ENCODE measurements at places on chromosomes 12 and 14. TPM values are rescaled to one million over a fixed set of nuclear protein-coding genes. Genes with fewer than 3 reads are reported as not detected.
A peak's percentile ranks its signal among the peaks of the same experiment; 100 is the strongest.

- H3K4me1 ChIP-seq, result no peaks in the 10 kb centered on the region
- no peak overlapping the region for H3K27ac ChIP-seq
- DNase-seq, result no peak
Observed at GRCh38 chr12:129296671-129297070, 443.4 kb downstream of the GLT1D1 start.

The FAR2 gene
- 9.8 TPM for total RNA-seq

The MIP gene
- not detected for total RNA-seq

DNA sequence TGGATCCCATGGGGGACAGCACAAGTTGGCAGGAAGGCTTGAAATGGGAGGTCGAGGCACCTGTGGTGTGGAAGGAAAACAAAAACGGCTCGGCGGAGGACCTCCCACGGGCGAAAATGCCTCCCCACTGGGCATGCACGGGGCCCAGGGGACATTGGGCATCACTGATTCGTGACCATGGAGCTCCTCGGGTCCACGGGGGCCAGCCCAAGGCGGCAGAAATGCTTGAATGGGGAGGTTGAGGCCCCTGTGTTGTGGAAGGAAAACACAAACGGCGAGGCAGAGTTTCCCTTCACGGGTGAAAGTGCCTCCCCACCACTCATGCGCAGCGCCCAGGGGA is 376.0 kb downstream of the ALG10 start:
- H3K27me3 ChIP-seq, result no peaks in the 10 kb centered on the region
- no peaks in the 10 kb centered on the region for H3K36me3 ChIP-seq
- peak; percentile 35 for DNase-seq
- H3K27ac ChIP-seq, result no peak overlapping the region

DNA sequence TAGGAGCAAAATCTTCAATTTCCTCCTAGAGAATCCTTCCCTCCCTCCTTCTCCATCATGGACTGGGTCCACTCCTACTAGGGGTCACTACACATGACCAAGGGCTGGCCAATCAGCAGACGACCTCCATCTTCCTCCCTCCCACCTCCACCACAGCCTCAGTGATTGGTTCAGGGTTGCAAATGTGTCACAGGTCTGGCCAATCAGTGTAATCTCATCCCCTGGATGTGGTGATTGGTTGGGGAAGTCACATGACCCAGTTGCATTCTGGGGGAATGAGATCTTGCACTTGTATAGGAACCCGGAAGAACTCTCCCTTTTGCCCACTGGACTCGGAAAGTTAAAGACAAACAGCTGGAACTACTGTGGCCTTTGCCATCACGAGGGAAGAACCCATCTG is 169.2 kb downstream of the PIWIL1 start:
- no peak overlapping the region for H3K4me3 ChIP-seq
- H3K36me3 ChIP-seq, result no peaks in the 10 kb centered on the region
- H3K27me3 ChIP-seq, result no peaks in the 10 kb centered on the region
- no peak for DNase-seq

GRCh38 chr12:121388421-121388981 is 11.4 kb upstream of the RNF34 start:
- no peaks in the 10 kb centered on the region for H3K36me3 ChIP-seq
- no peaks in the 10 kb centered on the region for H3K27me3 ChIP-seq
- no peak overlapping the region for H3K27ac ChIP-seq

GRCh38 chr12:95790033-95790916 is at the start of gene NTN4:
Gene NTN4, minus strand, starts transcription at chr12:95790764. Its CDS starts 455 bp downstream, at chr12:95790309.
- peak within 1 kb of the TSS; percentile 98 for H3K27ac ChIP-seq
- H3K36me3 ChIP-seq, result no peaks in the 10 kb centered on the region
- H3K4me1 ChIP-seq, result no peaks in the 10 kb centered on the region
- H3K4me3 ChIP-seq, result peak within 1 kb of the TSS; percentile 88

- H3K27ac ChIP-seq, result no peak overlapping the region
- DNase-seq, result no peak
- H3K4me1 ChIP-seq, result no peaks in the 10 kb centered on the region
- H3K27me3 ChIP-seq, result no peaks in the 10 kb centered on the region
Observed at GRCh38 chr12:88793096-88793495, 212.8 kb upstream of the KITLG start.

DNA sequence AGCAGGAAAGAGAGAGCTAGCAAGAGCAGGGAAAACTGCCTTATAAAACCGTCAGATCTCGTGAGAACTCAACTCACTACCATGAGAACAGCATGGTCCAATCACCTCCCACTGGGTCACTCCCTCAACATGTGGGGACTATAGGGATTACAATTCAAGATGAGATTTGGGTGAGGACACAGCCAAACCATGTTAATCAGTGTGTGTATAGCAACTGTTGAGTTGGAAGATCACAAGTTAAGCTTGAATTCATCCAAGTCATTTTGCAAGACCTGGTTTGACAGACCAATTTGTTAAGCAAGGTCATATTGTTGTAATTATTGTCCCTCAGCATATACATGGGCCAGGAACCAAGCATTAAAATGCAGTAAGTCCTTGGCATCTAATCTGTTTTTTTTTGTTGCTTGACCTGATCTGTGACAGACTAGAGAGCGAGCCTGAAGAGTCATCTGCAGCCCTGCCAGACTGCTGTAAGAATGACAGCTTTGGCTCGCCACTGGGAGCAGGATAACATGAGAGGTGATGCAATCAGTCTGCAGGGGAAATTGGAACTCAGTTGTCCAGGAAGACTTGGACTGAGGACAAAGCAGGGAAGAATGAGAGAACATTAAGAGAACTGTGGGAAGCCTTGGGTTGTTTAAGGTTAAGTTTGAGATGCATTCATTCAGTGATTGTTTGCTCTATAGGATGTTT is 297.6 kb upstream of the SEL1L start:
- no peaks in the 10 kb centered on the region for H3K4me1 ChIP-seq
- H3K4me3 ChIP-seq, result no peak overlapping the region
- DNase-seq, result peak; percentile 30
- H3K36me3 ChIP-seq, result no peaks in the 10 kb centered on the region
- H3K27me3 ChIP-seq, result no peaks in the 10 kb centered on the region

GRCh38 chr12:68468036-68468435 is 135.9 kb upstream of the MDM1 start:
- no peaks in the 10 kb centered on the region for H3K4me1 ChIP-seq
- DNase-seq, result no peak
- no peaks in the 10 kb centered on the region for H3K36me3 ChIP-seq
- no peak overlapping the region for H3K27ac ChIP-seq

- H3K4me3 ChIP-seq, result no peak overlapping the region
- H3K36me3 ChIP-seq, result peaks cover 10% of the 10 kb centered on the region
- H3K27ac ChIP-seq, result peak overlapping the region; percentile 98
- no peaks in the 10 kb centered on the region for H3K4me1 ChIP-seq
- no peaks in the 10 kb centered on the region for H3K27me3 ChIP-seq
Observed at GRCh38 chr14:68786491-68787091, 6.3 kb downstream of the ZFP36L1 start.

DNA sequence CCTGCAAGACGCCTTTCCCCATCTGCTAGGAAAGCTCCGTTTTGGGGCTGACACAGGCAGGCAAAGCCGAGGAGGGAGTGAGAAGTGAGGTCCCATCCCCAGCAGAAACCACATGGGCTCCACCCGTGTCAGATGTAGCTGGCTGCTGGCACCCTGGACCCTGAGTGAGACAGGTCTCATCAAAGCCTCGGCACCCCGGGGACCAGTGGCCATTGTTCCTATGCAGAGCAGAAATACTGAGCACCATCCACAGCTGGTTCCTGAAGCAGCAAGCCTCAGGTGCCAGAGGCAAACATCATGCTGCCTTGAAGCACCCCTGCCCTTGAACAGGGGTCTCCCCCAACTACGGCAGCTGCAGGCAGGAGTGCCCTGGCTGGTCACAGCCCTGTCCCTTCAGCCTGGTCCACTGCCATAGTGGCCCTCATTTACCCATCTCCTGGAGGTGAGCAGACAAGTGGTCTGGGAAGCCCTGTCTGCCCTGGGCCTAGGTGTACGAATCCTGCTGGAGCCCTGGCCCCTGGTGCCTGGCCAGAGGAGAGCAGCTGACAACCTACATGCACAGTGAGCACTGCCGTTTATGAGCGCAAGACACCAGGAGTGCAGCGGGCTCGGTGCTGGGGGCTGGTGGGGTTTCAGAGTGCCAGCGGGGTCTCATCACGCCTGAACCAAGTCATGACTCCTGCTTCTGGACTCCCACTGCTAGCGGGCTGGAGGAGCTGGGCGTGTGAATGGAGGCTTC is 289.8 kb upstream of the RTL1 start:
- H3K27ac ChIP-seq, result no peak overlapping the region
- peaks cover 3% of the 10 kb centered on the region for H3K27me3 ChIP-seq
- H3K4me3 ChIP-seq, result no peak overlapping the region
- H3K4me1 ChIP-seq, result no peaks in the 10 kb centered on the region

The TAS2R50 gene
- total RNA-seq, result 4.0 TPM

The SYNDIG1L gene
- 1.0 TPM for total RNA-seq

GRCh38 chr12:58346032-58346632 is 404.8 kb downstream of the ATP23 start:
- H3K27me3 ChIP-seq, result no peaks in the 10 kb centered on the region
- no peaks in the 10 kb centered on the region for H3K36me3 ChIP-seq
- DNase-seq, result no peak
- H3K4me1 ChIP-seq, result no peaks in the 10 kb centered on the region
- no peak overlapping the region for H3K4me3 ChIP-seq

The KRT82 gene
- not detected for total RNA-seq

DNA sequence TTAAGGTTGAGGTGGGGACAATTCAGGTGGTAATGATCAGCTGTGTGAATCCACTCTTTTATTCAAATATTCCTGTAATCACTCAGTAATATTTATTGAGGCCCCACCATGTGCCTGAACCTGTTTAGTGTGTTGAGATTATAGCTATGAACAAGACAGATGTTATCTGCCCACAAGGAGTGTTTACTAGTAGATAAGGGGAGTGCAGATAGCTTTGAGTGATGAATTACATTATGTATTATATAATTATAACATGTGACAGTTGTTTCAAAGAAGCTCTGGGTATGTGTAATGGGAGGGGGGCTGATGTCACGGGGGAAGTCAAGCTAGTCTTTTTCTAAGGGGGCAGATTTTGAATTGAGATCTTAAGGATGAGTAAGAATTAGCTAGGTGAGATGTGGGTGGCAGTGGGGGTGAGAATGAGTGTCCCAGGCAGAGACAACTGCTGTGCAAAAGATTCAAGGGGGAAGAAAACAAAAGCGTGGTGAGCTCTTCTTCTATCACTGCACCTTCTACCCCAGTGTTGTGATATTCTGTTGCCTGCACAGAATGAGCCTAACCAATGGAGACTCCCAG is 21.3 kb upstream of the SRRM4 start:
- H3K4me3 ChIP-seq, result no peak overlapping the region
- no peaks in the 10 kb centered on the region for H3K36me3 ChIP-seq
- DNase-seq, result no peak
- peaks cover 18% of the 10 kb centered on the region for H3K27me3 ChIP-seq

The E2F7 gene
- under 0.01 TPM for total RNA-seq

DNA sequence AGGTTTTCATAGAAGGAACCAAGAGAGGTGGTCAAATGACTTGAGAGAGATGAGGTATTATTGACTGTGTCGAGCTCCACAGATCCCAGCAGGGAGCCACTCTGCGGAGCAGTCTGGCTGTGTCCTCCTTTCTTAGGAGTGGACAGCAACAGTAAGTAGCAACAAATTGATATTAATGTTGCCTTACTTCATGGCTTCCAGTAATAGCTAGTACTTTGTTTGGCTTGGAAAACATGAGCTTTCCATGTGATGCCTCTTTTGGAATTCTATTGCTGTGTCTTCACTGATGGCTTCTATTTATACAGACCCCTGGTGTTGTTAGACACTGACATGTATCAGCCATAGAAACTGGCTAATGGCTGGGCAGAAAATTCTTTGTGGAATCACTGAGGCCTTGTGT is 531.2 kb upstream of the CCDC196 start:
- no peaks in the 10 kb centered on the region for H3K36me3 ChIP-seq
- H3K27me3 ChIP-seq, result no peaks in the 10 kb centered on the region
- no peak for DNase-seq
- no peaks in the 10 kb centered on the region for H3K4me1 ChIP-seq

GRCh38 chr12:53324113-53324778 is 2.8 kb upstream of the AAAS start:
- H3K4me3 ChIP-seq, result peak overlapping the region; percentile 80
- no peaks in the 10 kb centered on the region for H3K36me3 ChIP-seq
- no peak for DNase-seq
- peaks cover 10% of the 10 kb centered on the region for H3K4me1 ChIP-seq
- peak overlapping the region; percentile 79 for H3K27ac ChIP-seq

- H3K4me3 ChIP-seq, result no peak overlapping the region
- no peaks in the 10 kb centered on the region for H3K27me3 ChIP-seq
- H3K4me1 ChIP-seq, result no peaks in the 10 kb centered on the region
- H3K27ac ChIP-seq, result peak overlapping the region; percentile 78
Observed at GRCh38 chr14:36256126-36256801, 64.2 kb downstream of the MBIP start.

GRCh38 chr14:71604231-71604630 is 328.0 kb upstream of the RGS6 start:
- H3K27ac ChIP-seq, result no peak overlapping the region
- no peak overlapping the region for H3K4me3 ChIP-seq

The MRPS35 gene
- total RNA-seq, result 43.5 TPM

The CLEC4C gene
- total RNA-seq, result not detected

GRCh38 chr12:25794571-25794970 is 163.9 kb upstream of the RASSF8 start:
- DNase-seq, result no peak
- H3K4me1 ChIP-seq, result no peaks in the 10 kb centered on the region
- no peak overlapping the region for H3K4me3 ChIP-seq
- no peaks in the 10 kb centered on the region for H3K27me3 ChIP-seq

- no peak overlapping the region for H3K4me3 ChIP-seq
- H3K27me3 ChIP-seq, result no peaks in the 10 kb centered on the region
- no peaks in the 10 kb centered on the region for H3K36me3 ChIP-seq
- DNase-seq, result no peak
Observed at GRCh38 chr12:118498171-118498570, 121.8 kb downstream of the SUDS3 start.

DNA sequence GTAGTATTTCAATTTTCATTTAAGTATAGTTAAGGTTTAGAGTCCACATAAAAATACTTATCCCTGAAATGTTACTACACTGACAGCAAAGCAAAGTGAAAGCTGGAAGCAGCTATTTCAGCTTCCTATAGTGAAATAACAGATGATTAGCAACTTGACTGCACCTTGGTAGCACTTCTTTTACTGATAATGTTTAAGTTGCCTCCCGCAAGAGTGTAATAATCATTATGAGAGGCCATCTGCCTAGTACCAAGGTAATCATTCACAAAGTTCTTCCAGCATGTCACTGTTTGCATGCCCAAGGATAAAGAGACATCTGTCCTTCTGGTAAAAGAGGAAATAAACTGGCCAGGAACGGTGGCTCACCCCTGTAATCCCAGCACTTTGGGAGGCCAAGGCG is 69.8 kb downstream of the LIN7A start:
- no peaks in the 10 kb centered on the region for H3K4me1 ChIP-seq
- no peaks in the 10 kb centered on the region for H3K27me3 ChIP-seq
- no peak overlapping the region for H3K4me3 ChIP-seq
- no peak overlapping the region for H3K27ac ChIP-seq

The TSPAN19 gene
- total RNA-seq, result not detected

The ERP27 gene
- 0.96 TPM for total RNA-seq

The EXOC5 gene
- 40.3 TPM for total RNA-seq

- H3K27me3 ChIP-seq, result no peaks in the 10 kb centered on the region
- no peak overlapping the region for H3K4me3 ChIP-seq
- H3K27ac ChIP-seq, result no peak overlapping the region
- DNase-seq, result no peak
- H3K36me3 ChIP-seq, result no peaks in the 10 kb centered on the region
Observed at GRCh38 chr12:94590428-94590827, 59.9 kb downstream of the TMCC3 start.

The ZFP36L1 gene
- total RNA-seq, result 492 TPM
